Aorta (tissue), 5 donors: ENCODE measurements at places on chromosomes 5 and 9.

- no peak for DNase-seq
- H3K4me1 ChIP-seq: peaks cover 3% of the 10 kb centered on the region
- H3K27me3 ChIP-seq: no peaks in the 10 kb centered on the region
- no peak overlapping the region for H3K4me3 ChIP-seq
- H3K27ac ChIP-seq: peak overlapping the region; percentile 87
Observed at GRCh38 chr9:121474231-121474947, 25.3 kb downstream of the GGTA1 start.

GRCh38 chr5:14059810-14060209, 83.3 kb upstream of the TRIO start:
- no peak overlapping the region for H3K27ac ChIP-seq
- DNase-seq: no peak
- no peak overlapping the region for H3K4me3 ChIP-seq
- no peaks in the 10 kb centered on the region for H3K27me3 ChIP-seq

DNA sequence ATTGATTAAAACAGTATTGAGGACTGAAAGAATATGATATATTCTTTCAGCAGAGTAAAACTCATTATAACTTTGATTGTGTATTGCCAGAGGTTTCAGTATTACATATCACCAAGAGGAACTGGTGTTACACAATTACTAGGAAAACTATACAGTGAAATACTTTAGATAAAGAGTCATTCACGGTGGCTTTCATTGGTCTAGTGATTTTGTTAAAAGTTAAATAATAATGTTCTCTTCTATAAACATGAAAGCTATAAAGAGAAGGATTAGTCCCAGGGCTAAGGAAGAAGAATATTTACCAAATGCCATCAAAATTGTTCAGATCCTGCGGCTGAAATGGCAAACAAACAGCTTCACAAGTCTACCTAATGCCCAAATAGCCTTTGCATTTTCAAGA, 306.2 kb downstream of the SEMA5A start:
- H3K4me1 ChIP-seq: no peaks in the 10 kb centered on the region
- no peak overlapping the region for H3K4me3 ChIP-seq
- no peak for DNase-seq
- H3K27ac ChIP-seq: no peak overlapping the region
- H3K36me3 ChIP-seq: no peaks in the 10 kb centered on the region
- H3K27me3 ChIP-seq: no peaks in the 10 kb centered on the region

GRCh38 chr5:14749579-14750101, 85.1 kb downstream of the OTULIN start:
- DNase-seq: no peak
- H3K4me1 ChIP-seq: peaks cover 1% of the 10 kb centered on the region
- H3K27ac ChIP-seq: no peak overlapping the region
- H3K27me3 ChIP-seq: no peaks in the 10 kb centered on the region

- no peaks in the 10 kb centered on the region for H3K27me3 ChIP-seq
- H3K27ac ChIP-seq: no peak overlapping the region
- no peaks in the 10 kb centered on the region for H3K36me3 ChIP-seq
- no peak for DNase-seq
- H3K4me3 ChIP-seq: no peak overlapping the region
- H3K4me1 ChIP-seq: no peaks in the 10 kb centered on the region
Observed at GRCh38 chr5:72530196-72530595, 23.0 kb upstream of the ZNF366 start.
